Prostate gland (tissue), 2 donors: ENCODE measurements at places on chromosomes 16 and 17. TPM values are rescaled to one million over a fixed set of nuclear protein-coding genes. Genes with fewer than 3 reads are reported as not detected.

DNA sequence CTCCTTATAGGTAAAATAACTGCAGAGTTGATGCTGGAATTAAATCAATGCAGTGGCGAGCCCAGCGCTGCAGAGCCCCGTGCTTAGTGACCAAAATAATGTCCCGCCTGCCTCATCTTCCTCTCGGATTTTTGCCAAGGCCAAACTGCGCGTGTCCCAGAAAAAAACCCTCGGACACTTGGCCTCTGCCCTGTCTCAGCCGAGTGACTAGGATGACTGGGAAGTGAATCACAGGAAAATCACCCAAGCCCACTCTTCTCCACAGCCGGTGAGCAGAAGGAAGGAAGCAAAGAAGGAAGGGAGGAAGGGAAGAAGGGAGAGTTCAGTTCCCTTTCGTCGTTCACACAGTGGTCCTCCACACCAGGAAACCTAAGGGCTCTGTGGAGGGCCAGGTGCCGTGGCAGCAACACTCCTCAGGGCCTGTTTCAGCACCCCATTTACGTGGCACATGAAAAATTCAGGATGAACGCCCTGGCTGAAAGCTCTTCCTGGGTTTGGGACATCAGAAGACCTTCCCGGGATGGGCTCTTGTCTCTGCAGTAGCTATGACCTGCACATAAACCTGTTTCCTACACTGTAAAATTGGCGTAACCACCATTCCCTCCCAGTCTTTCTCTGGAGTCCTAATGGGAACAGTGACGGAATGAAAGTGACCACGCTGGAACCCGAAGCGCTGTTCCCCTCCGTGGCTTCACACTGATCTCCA lies 25.4 kb upstream of the HOXB13 start:
- no peaks in the 10 kb centered on the region for H3K27me3 ChIP-seq
- peak overlapping the region; percentile 97 for H3K27ac ChIP-seq
- H3K36me3 ChIP-seq = no peaks in the 10 kb centered on the region
- peaks cover 32% of the 10 kb centered on the region for H3K4me1 ChIP-seq
- DNase-seq = no peak

SLC9A5 gene
- 2.6 TPM for total RNA-seq

GRCh38 chr17:71327376-71328059 lies 793.3 kb upstream of the SOX9 start:
- H3K4me1 ChIP-seq = no peaks in the 10 kb centered on the region
- H3K27me3 ChIP-seq = peaks cover 3% of the 10 kb centered on the region
- H3K27ac ChIP-seq = no peak overlapping the region
- H3K36me3 ChIP-seq = no peaks in the 10 kb centered on the region
- H3K4me3 ChIP-seq = no peak overlapping the region

GRCh38 chr17:37182786-37183465 lies 192.9 kb upstream of the C17orf78 start:
- H3K4me1 ChIP-seq = peaks cover 7% of the 10 kb centered on the region
- H3K27me3 ChIP-seq = no peaks in the 10 kb centered on the region
- no peak overlapping the region for H3K4me3 ChIP-seq
- H3K36me3 ChIP-seq = no peaks in the 10 kb centered on the region

PRR11 gene
- total RNA-seq = 3.2 TPM

DNA sequence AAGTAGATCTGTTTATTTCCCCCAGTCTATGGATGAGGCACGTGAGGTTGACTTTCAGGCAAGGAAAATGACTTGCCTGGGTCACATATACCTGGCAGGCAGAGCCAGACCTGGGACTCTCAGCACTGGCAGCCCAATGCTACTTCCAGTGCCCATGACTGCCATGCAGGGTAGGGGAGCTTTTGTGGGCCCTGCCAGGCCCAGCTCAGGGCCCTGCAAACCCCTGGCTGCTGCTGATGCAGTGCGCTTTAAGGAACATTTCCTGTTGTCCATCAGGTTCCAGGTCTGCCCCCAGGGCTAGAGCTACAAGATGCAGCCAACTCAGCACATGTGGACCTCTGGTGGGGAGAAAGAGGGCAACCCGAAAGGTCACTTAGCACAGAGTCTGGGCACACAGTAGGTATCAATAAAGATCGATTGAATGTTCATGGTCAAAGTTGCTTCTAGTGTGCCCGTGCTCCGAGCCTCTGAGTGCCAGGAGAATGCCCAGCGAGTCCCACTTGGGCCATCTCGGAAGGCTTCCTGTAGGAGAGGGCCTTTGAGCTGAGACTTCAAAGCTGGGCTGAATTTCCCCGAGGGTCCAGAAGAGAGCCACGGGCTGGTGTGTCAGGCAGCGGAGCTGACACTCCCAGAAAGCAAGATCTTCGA lies 513 bp upstream of the TBX21 start:
- no peaks in the 10 kb centered on the region for H3K4me1 ChIP-seq
- peaks cover 7% of the 10 kb centered on the region for H3K27me3 ChIP-seq
- no peak overlapping the region for H3K27ac ChIP-seq
- no peak for DNase-seq
- peak overlapping the region; percentile 29 for H3K4me3 ChIP-seq

- H3K36me3 ChIP-seq = no peaks in the 10 kb centered on the region
- H3K27me3 ChIP-seq = no peaks in the 10 kb centered on the region
- H3K4me1 ChIP-seq = no peaks in the 10 kb centered on the region
- no peak for DNase-seq
- H3K27ac ChIP-seq = no peak overlapping the region
- no peak overlapping the region for H3K4me3 ChIP-seq
These were observed 89.2 kb downstream of the PITPNC1 start for GRCh38 chr17:67466251-67466796.

HSD11B2 gene
- total RNA-seq = 11.4 TPM

- no peaks in the 10 kb centered on the region for H3K4me1 ChIP-seq
- no peak overlapping the region for H3K4me3 ChIP-seq
- peaks cover 5% of the 10 kb centered on the region for H3K27me3 ChIP-seq
- DNase-seq = no peak
- H3K36me3 ChIP-seq = no peaks in the 10 kb centered on the region
These were observed 2.2 kb upstream of the SMTNL2 start for GRCh38 chr17:4582101-4582501.

DNA sequence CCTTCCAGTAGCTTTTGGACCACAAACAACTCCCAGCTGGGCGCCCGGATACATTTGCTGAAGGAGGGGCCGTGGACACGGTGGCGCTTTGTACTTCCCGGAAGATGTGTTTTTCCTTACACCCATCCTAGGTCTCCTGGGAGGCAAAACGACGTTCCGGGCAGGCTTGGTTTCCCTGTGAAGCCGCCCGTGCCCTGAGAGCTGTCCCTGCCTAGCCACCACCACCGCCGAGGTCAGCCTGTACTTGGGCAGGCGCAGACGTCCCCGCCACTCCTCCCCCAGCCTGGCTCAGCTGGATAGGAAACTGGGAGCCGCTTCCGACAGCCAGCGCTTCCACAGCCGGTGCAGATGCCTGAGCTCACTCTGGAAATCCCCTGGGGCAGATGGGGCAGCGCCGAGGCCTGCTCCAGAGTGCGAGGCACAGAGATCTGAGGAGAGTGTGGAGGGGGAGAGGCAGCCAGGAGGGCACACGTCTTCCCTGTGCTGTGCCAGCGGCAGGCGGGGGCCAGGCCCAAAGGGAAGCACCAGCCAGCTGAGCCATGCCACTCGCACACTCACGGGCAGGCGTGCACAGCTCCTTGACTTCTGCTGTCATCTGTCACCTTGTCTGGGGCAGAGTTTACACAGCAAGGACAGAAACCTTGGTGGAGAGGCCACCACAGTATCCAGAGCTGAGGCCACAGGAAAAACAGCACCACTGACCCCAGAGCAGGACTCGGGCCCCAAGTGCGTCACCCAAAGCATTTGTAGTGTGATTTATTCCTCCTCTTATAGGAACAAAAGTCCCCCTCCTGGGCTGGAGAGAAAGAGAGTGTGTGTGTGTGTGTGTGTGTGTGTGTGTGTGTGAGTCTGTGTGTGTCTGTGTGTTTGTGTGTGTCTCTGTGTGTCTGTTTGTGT lies 3.0 kb downstream of the RHBDF2 start:
- H3K36me3 ChIP-seq = no peaks in the 10 kb centered on the region
- DNase-seq = peak; percentile 70
- no peak overlapping the region for H3K4me3 ChIP-seq

ABR gene
- 80.7 TPM for total RNA-seq

NSF gene
- total RNA-seq = 48.1 TPM

DNA sequence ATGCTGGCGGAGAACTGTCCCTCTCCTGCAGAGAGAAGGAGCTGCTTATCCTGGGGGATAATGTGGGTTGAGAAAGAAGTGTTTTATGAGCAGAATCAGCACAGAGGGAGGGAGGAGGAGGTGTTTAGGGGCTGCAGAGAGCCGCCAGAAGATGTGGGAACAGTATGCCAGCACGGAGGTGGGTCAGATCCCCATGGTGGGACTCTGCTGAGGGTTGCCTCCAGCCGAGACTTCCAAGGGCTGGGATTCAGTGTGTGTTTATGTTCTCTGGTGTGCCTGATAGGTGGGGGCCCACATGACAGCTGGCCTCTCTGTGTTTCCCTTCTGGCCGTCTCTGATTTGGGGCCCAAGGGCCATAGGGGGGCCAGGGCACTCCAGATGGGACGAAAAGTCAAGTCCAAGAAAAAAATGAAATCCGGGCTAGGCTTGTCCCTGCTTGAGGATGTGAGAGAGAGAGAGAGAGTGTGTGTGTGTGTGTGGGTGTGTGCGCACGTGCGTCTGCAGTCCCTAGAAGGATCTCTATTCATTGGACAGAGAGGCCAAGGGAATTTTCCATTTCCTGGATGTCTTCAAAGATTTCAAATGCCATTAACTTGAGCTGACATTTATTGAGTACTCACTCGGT lies 21.6 kb downstream of the PRKCB start:
- no peaks in the 10 kb centered on the region for H3K4me1 ChIP-seq
- H3K4me3 ChIP-seq = no peak overlapping the region
- H3K27ac ChIP-seq = no peak overlapping the region
- no peaks in the 10 kb centered on the region for H3K27me3 ChIP-seq

DNA sequence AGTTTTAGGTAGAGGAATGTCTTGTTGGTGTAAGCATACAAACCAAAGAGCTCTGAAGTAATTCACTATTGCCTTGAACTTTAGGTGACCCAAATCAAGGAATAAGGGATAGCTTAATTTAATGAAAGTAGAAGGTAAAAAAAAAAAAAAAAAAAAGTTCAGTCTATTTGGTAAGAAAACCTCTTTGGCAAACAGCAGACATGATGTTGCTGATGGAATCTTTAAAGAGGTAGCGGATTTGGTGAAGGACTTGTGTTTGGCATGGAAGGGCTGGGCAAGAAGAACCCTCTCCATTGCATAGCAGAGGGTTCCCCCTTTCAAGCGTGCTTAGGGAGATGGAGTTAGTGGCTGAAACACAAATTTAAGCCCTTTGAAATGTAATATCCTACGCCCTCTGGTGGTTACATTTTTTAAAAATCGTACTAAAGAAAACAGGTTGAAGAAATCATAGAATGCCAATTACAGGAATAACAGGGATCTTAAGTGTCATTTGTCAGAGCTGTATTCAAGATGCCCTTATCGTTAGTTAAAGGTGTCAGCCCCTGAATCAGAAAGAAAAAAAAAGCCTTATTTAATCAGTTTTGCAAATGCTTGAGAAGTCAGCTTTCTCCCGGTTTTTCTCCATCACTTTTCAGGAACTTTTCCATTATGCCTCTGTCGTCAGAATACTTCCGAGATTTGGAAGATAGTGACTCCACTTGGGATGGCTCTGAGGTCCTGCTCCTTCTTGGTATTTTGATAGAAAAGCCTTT lies 383.1 kb downstream of the KCNJ2 start:
- no peak overlapping the region for H3K4me3 ChIP-seq
- DNase-seq = peak; percentile 10
- H3K4me1 ChIP-seq = no peaks in the 10 kb centered on the region
- H3K27ac ChIP-seq = no peak overlapping the region

DNA sequence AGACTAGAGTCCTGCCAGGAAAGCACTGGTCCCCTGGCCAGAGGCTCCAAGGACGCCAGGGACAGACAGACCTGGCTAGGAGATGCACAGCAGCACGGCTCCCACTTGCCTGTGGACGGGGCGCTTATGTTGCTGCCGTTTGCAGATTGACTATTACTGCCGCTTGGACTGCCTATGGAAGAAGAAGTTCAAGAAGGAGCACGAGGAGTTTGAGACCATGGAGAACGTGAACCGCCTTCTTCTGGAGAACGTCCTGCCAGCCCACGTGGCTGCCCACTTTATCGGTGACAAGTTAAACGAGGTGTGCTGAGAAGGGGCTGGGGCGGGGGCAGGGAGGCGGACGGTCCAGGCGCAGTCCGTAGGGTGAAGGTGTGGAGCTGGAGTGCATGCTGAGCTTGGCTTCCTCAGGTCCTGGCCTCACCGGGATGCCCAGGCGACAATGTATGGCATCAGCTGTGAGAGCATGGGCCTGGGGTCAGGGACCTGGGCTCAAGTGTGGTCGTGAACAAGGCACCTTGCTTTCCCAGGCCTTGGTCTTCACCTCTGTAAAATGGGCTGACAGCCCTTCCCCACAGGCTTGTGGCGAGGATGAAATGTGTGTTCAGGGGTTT lies 45.6 kb downstream of the ADCY7 start:
- H3K4me3 ChIP-seq = no peak overlapping the region
- peak; percentile 3 for DNase-seq
- peaks cover 4% of the 10 kb centered on the region for H3K36me3 ChIP-seq
- H3K27ac ChIP-seq = no peak overlapping the region
- no peaks in the 10 kb centered on the region for H3K4me1 ChIP-seq
- H3K27me3 ChIP-seq = no peaks in the 10 kb centered on the region

DNA sequence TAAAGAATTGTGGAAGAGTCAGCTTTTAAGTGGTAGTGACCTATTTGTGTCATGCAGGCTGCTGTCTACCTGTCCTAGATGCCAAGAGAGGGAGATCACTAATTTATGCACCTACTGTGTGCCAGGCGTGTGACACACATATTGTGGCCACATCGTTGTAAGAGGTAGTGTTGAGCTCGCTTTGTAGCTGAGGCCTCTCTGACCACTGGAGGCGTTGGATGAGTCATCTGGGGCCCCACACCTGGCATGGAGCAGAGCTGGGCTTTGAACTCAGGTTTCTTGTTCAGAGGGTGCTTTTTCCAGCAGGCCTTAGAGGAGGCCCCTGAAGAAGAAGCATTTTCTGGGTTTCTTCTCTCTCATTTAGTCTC lies 52.3 kb upstream of the LGALS9 start:
- no peak for DNase-seq
- H3K4me3 ChIP-seq = no peak overlapping the region
- H3K4me1 ChIP-seq = no peaks in the 10 kb centered on the region

DNA sequence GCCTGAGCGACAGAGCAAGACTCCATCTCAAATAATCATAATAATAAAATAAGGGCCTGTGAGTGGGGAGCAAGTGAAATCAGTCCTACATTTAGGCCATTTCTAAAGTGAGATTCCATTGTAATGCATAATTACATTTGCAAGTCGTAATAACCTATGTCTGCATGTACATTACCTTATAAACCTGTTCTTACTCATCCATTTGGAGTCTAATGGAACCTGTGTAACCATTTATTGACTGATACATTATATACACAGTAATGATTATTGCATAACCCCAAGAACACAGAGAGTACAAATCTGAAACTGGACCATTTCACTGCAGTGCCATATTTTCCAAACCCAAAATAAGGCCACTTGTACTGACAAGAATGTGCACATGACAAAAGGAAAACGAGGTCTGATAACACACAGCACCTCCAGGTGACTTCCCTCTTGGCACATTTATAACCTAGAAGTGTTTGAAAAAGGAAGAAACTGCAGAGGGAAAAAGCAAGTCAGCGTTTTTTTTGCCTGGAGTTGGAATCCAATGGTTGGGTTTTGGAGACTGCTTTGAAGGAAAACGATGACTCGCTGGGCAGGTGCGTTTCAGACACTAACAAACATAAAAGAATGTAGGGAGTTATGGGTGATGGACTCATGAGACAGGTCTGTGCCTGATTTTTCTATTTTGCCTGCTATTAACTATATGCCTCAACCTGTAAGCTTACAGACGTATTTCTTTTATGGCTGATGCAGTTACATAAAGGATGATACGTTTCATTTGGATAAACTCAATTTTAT lies 63.6 kb upstream of the KIFC3 start:
- H3K27me3 ChIP-seq = no peaks in the 10 kb centered on the region
- H3K4me3 ChIP-seq = no peak overlapping the region
- H3K36me3 ChIP-seq = no peaks in the 10 kb centered on the region
- no peak overlapping the region for H3K27ac ChIP-seq
- H3K4me1 ChIP-seq = no peaks in the 10 kb centered on the region
